Diencephalon (tissue), 1 donor: ENCODE measurements at places on chromosomes 4 and X. TPM values are rescaled to one million over a fixed set of nuclear protein-coding genes. Genes with fewer than 3 reads are reported as not detected.

Gene GABRA4
- 19.1 TPM for total RNA-seq

Gene HTN3
- not detected for total RNA-seq

Gene TLR8
- total RNA-seq = 1.2 TPM

Gene SOX3
- total RNA-seq = 3.7 TPM

Gene EOLA2
- 15.7 TPM for total RNA-seq

Gene ZCCHC18
- 15.5 TPM for total RNA-seq

Gene MAPK10
- total RNA-seq = 217 TPM

Gene CT55
- not detected for total RNA-seq

Gene AKAP17A
- 12.7 TPM for total RNA-seq

Gene SLC35A2
- total RNA-seq = 12.5 TPM

Gene IGFBP7
- total RNA-seq = 59.1 TPM

Gene CFP
- 1.4 TPM for total RNA-seq

Gene OTUD6A
- not detected for total RNA-seq

Gene SLC49A3
- total RNA-seq = 0.92 TPM

Gene UGT2A1
- not detected for total RNA-seq

Gene FOXR2
- total RNA-seq = not detected

Gene NSG1
- total RNA-seq = 385 TPM

Gene RBMXL3
- not detected for total RNA-seq

Gene INTU
- total RNA-seq = 34.1 TPM

Gene HOPX
- 65.7 TPM for total RNA-seq

Gene CYTL1
- 0.69 TPM for total RNA-seq

Gene RHOXF1
- not detected for total RNA-seq

Gene TEX13D
- total RNA-seq = not detected

Gene ATP2B3
- total RNA-seq = 15.0 TPM

Gene USP17L21
- not detected for total RNA-seq

Gene CORIN
- 2.5 TPM for total RNA-seq

Gene BGN
- total RNA-seq = 7.6 TPM

Gene MUC7
- total RNA-seq = not detected

Gene XAGE2
- not detected for total RNA-seq

Gene MBNL3
- total RNA-seq = 5.8 TPM

Gene ZNF280C
- total RNA-seq = 11.8 TPM

Gene GRID2
- total RNA-seq = 56.5 TPM

Gene KLHL8
- total RNA-seq = 66.0 TPM

Gene HSFX4
- not detected for total RNA-seq

Gene NPY2R
- 5.3 TPM for total RNA-seq

Gene CXCL3
- total RNA-seq = 1.2 TPM

Gene SLC9A7
- 81.0 TPM for total RNA-seq

Gene FAM133A
- total RNA-seq = 4.8 TPM

Gene CAPN6
- total RNA-seq = 0.23 TPM

Gene SSX4
- total RNA-seq = not detected

Gene AMBN
- total RNA-seq = 0.92 TPM

Gene GPC4
- 2.8 TPM for total RNA-seq

Gene AWAT2
- total RNA-seq = not detected

Gene NDNF
- 11.8 TPM for total RNA-seq

Gene TMPRSS11E
- not detected for total RNA-seq
